PC-9 (cell line): ENCODE measurements at places on chromosomes 5 and 9.

DNA sequence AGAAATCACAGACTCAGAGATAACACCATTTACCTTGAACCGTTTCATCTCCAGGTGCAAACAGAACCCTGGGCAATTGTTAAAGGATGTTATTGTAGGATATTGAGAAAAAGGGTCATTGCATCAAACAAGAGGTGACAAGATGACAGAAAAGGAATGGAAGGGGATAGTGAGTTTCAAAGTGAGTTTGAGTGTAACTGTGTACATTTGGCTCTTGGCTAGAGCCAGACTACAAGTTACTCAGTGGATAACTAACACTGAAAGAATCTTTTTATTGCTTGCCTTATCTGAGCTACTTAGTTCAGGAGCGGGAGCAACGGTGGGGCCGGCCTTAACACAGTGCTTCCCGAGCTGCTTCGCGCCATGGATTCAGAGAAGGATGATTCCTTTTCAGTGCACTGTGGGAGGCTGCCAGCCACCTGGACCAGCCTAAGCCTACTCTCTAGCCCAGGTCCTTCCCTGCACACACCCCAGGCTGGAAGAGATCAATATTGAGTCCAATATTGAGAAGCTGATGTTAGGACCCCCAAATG lies 193.4 kb downstream of the ATPSCKMT start:
- no peaks in the 10 kb centered on the region for H3K36me3 ChIP-seq
- no peaks in the 10 kb centered on the region for H3K4me1 ChIP-seq
- DNase-seq: no peak
- no peak overlapping the region for H3K4me3 ChIP-seq
- H3K27ac ChIP-seq: no peak overlapping the region

DNA sequence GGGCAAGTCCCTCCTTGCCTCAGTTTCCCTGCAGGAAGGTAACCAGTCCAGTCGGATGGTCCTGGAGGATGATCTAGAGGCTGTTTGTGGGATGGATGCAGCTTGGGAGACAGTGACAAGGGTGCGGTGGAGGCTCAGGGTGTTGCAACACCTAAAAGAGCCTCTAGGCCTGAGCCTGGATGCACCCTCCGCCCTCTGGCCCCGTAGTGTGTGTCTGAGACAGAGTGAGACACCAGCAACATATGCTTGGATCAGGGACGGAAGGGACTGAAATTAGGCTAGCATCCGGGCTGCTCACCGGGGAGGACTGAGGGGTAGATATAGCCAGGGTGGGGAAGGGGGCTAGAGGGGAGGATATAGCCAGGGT lies 1.1 kb downstream of the CRAT start:
- DNase-seq: no peak
- H3K27ac ChIP-seq: no peak overlapping the region
- no peaks in the 10 kb centered on the region for H3K27me3 ChIP-seq
- H3K4me1 ChIP-seq: peaks cover 18% of the 10 kb centered on the region; the same call in 1 of the 2 replicates
- H3K4me3 ChIP-seq: no peak overlapping the region

DNA sequence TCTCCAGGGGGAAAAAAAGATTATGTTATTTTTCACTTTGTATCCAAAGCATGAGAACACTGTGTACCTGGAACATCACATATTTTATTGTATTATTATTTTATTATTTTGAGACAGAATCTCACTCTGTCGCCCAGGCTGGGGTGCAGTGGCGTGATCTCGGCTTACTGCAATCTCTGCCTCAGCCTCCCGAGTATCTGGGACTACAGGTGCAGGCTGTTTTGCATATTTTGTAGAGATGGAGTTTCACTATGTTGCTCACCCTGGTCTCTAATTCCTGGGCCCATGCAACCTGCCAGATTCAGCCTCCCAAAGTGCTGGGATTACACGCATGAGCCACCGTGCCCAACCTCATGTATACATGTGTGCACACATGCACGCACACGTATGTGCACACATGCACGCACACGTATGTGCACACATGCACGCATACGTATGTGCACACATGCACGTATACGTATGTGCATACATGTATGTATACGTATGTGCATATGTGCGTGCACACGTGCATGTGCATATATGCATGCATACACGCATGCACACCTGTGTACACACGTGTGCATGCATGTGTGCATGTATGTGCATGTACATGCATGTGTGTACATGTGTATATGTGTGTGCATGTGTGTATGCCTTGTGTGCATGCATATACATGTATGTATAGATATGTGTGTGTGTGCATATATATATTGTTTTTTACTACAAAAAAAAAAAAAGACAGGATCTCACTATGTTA lies 9.5 kb upstream of the UGCG start:
- no peak overlapping the region for H3K4me3 ChIP-seq
- no peaks in the 10 kb centered on the region for H3K27me3 ChIP-seq
- peaks cover 18% of the 10 kb centered on the region for H3K4me1 ChIP-seq
- no peak for DNase-seq
- H3K36me3 ChIP-seq: no peaks in the 10 kb centered on the region

GRCh38 chr5:34680896-34681295 lies 24.8 kb downstream of the RAI14 start:
- peaks cover 37% of the 10 kb centered on the region for H3K36me3 ChIP-seq
- no peak overlapping the region for H3K4me3 ChIP-seq
- no peaks in the 10 kb centered on the region for H3K27me3 ChIP-seq
- peaks cover 46% of the 10 kb centered on the region for H3K4me1 ChIP-seq
- DNase-seq: no peak
- peak overlapping the region; percentile 86 for H3K27ac ChIP-seq

DNA sequence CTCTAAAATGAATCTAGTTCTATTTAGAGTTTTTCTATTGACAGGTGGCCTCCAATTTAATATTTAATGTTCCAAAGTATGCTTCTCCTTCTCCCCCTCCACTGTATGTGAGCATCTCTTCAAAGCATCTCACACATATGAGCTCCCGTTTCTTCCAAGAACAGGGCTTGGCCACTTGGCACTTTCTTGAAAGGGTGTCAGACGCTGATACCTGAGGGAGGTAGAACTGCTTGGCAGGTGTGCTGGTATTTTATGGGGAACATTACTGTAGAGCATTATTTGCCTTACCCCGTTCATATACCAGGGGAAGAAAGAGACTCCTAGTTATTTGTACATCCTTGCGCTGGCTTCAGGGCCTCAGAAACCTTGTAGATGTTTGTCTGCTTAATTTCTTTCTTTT lies 1.9 kb downstream of the RCL1 start:
- H3K27ac ChIP-seq: no peak overlapping the region
- H3K27me3 ChIP-seq: no peaks in the 10 kb centered on the region
- H3K4me1 ChIP-seq: peaks cover 10% of the 10 kb centered on the region; the same call in 1 of the 2 replicates

- H3K27me3 ChIP-seq: no peaks in the 10 kb centered on the region
- H3K4me1 ChIP-seq: no peaks in the 10 kb centered on the region
- H3K4me3 ChIP-seq: no peak overlapping the region
- H3K27ac ChIP-seq: no peak overlapping the region
- DNase-seq: no peak
Observed at GRCh38 chr9:106467113-106467864, 395.7 kb upstream of the ZNF462 start.

DNA sequence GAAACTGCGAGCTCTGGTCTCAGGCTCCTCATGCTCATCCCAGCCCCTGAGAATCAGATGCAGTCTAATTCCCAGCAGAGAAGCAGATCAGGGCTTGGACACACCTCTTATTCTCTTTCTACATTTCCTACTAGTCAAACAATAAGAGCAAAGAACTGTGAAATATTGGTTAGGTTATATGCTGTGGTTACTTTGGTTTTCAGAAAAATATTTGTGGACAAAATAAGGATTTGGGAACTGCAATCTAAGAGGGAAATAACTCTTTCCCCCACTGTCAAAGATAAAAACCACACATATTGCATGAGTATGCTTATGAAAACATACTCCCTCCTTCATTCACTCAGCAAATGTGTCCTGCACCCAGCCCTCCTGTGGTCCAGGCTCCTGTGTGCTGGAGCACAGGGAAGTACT lies 164.5 kb upstream of the S1PR3 start:
- H3K4me3 ChIP-seq: no peak overlapping the region
- no peaks in the 10 kb centered on the region for H3K36me3 ChIP-seq
- H3K4me1 ChIP-seq: no peaks in the 10 kb centered on the region
- H3K27me3 ChIP-seq: no peaks in the 10 kb centered on the region
- no peak overlapping the region for H3K27ac ChIP-seq
- DNase-seq: no peak

DNA sequence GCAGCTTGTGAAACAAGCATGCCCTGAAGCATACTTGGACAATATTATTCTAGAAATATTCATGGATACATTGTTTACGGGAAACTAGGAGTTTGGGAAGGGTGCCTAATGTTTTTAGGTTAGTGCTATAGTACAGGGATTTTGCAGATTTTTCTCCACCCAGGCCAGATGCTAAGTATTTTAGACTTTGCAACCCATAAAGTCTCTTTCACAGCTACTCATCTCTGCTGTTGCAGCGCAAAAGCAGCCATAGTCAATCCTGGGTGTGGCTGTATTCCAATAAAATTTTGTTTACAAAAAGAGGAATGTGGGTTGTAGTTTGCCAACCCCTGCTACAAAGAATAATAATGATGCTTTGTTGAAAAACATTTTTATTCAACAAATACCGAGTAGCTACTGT lies 106.2 kb downstream of the CEMIP2 start:
- H3K27me3 ChIP-seq: no peaks in the 10 kb centered on the region
- H3K27ac ChIP-seq: no peak overlapping the region
- no peak for DNase-seq
- no peaks in the 10 kb centered on the region; the same call in 1 of the 2 replicates for H3K4me1 ChIP-seq
- H3K4me3 ChIP-seq: no peak overlapping the region
- H3K36me3 ChIP-seq: no peaks in the 10 kb centered on the region

DNA sequence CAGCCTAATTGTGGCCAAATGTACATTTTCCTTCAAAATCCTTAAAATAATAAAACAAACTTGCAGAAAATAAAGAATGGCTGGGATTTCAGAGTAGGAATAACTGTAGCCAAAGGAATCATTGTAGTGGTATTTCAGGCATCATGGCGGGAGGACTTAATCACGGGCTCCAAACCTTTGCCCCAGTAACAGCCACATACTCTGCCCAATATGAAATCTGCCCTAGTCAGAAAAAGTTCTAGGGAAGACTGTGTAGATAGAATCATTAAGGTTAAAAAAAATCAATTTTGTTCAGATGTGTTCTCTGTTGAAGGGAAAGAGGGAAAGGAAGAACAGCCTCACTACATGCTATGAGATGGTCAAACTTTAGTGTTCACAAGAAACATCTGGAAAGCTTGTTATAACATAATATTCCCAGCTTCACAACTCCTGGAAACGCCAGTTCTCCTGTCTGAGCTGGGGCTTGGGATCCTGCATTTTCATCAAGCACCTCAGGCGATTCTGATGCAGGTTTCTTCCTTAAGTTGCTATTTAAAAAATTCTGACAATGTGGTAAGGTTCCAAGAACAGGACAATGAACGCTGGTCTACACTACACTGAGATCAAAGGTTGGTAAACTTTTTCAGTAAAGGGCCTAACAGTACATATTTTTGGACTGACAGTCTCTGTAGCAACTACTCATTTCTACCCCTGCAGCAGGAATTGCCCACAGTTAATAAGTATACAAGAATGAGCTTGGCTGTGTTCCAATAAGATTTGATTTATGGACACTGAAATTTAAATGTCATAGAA lies 87.9 kb downstream of the CEMIP2 start:
- H3K4me1 ChIP-seq: peaks cover 97% of the 10 kb centered on the region
- DNase-seq: peak; percentile 66
- no peaks in the 10 kb centered on the region for H3K27me3 ChIP-seq
- H3K4me3 ChIP-seq: peak overlapping the region; percentile 7; the same call in 1 of the 2 replicates

DNA sequence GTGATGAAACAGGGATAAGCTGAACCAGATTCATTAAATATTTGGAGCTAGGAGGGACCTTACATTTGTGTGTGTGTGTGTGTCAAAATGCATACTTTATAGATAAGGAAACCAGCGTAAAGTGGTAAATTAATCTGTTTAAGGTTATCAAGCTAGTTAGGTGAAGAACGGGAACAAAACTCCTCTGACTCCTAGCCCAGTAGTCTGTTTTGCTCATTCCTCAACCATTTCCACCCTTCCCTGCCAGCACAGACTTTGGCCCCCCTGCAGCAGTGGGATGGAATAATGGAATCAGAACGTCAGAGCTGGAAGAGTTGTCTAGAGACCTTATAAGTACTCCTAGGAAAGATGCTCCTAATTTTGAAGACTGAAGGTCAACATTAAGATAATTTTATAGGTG lies 6.5 kb downstream of the AGXT2 start:
- DNase-seq: no peak
- peaks cover 97% of the 10 kb centered on the region for H3K27me3 ChIP-seq
- H3K27ac ChIP-seq: no peak overlapping the region
- H3K4me3 ChIP-seq: no peak overlapping the region
- H3K4me1 ChIP-seq: no peaks in the 10 kb centered on the region

DNA sequence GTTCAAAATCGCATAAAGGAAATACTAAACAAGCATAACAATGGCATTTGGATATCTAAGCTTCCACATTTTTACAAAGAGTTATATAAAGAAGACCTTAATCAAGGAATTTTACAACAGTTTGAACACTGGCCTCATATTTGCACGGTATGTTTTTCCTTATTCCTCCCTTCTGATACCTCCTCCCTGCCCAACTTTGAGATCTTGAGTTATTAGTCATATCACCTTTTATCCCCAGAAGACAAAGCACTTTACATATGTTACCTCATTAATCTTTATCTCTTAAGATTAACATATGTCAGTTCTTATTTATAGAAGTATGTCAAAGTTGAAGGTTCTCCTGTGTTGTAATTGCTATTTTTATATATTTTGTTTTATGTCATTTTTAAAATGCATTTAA lies 29.8 kb downstream of the TDRD7 start:
- H3K4me1 ChIP-seq: peaks cover 13% of the 10 kb centered on the region
- H3K36me3 ChIP-seq: peaks cover 4% of the 10 kb centered on the region; the same call in 1 of the 2 replicates
- no peaks in the 10 kb centered on the region for H3K27me3 ChIP-seq
- peak; percentile 81 for DNase-seq
- 0 out of 2 replicates have a peak overlapping the region, but pooled peaks have one; percentile 9 for H3K27ac ChIP-seq
- H3K4me3 ChIP-seq: no peak overlapping the region

GRCh38 chr9:137230705-137231371 lies at the start of gene SLC34A3:
TSS of gene SLC34A3 (plus strand) at chr9:137230901. CDS start at chr9:137231703, 802 bp downstream.
- no peak for DNase-seq
- H3K36me3 ChIP-seq: no peaks in the 10 kb centered on the region
- no peak within 1 kb of the TSS for H3K4me3 ChIP-seq
- H3K27ac ChIP-seq: no peak within 1 kb of the TSS
- no peaks in the 10 kb centered on the region for H3K27me3 ChIP-seq

GRCh38 chr5:143837306-143837848 lies 25.4 kb downstream of the HMHB1 start:
- H3K27me3 ChIP-seq: no peaks in the 10 kb centered on the region
- H3K4me3 ChIP-seq: no peak overlapping the region
- H3K4me1 ChIP-seq: no peaks in the 10 kb centered on the region
- no peak overlapping the region for H3K27ac ChIP-seq

GRCh38 chr9:95004411-95005277 lies 278.1 kb downstream of the AOPEP start:
- peaks cover 46% of the 10 kb centered on the region for H3K4me1 ChIP-seq
- peak; percentile 65 for DNase-seq
- peaks cover 25% of the 10 kb centered on the region for H3K36me3 ChIP-seq

DNA sequence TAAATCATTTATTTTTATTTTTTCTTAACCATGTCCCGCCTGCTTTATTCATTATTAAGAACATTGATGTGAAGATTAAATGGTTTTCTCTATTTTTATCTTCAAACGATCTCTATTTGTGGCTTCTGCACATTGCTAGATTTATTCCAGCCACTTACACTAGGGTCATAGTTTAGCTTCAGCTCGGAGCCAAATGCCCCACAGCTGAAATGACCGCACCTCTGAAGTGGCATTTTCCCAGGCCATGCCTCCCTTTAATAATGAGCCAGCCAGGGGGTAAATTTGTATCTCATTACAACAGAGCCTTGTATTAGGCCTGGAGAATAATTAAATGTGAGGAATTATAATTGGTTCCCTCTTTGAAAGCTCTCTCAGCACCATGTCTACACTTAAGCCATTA lies 89.4 kb downstream of the DOCK8 start:
- peaks cover 6% of the 10 kb centered on the region for H3K4me1 ChIP-seq
- H3K27ac ChIP-seq: peak overlapping the region; percentile 75
- DNase-seq: peak; percentile 68
- H3K4me3 ChIP-seq: peak overlapping the region; percentile 42
